ENCODE measurements at places on chromosomes 4 and X.

GRCh38 chr4:40289366-40290188, 45.6 kb upstream of the CHRNA9 start:
- DNase-seq: no peak

DNA sequence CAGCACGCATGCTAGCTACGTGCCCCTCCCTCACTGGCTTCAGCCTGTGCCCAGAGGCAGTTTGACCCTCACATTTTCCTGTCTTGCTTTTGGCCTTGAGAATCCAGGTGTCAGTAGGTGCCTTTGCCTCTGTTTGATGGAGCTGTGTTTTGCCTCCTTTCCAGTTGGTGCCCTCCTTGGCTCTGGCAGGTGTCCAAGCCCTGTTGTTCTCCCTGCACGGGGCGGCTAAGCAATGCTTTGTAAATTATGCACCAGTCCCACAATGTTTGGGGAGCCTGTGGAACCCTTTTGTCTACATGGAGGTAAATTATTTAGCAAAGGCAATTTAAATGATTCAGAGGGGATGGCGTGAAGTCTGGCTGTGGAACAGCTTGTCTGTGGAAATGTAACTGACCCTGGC, 202.9 kb upstream of the BOD1L1 start:
- DNase-seq: no peak

GRCh38 chr4:110475881-110476818, at the start of gene ENPEP:
ENPEP (plus strand) TSS chr4:110476155; CDS start chr4:110476415, 260 bp downstream.
- peak; percentile 92 for DNase-seq

GRCh38 chr4:149746276-149746675, 69.4 kb downstream of the IQCM start:
- no peak for DNase-seq

DNA sequence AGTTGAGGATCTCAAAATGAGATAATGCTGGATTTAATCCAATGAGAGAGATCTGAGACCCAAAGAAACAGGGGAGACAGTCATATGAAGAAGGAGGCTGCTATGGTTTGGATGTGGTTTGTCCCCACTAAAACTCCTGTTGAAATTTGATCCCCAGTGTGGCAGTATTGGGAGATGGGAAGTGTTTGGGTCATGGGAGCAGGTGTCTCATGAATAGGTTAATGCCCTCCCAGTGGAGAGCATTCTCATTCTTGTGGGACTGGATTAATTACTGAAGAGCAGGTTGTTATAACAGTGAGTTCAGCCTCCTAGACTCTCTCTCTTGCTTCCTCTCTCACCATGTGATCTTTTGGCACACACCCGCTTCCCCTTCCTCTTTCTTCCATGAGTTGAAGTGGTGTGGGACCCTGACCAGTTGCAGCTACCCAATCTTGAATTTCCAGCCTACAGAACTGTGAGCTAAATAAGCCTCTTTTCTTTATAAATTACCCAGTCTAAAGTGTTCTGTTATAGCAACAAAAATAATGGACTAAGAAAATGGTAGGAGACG, 70.3 kb downstream of the PPEF2 start:
- DNase-seq: peak; percentile 50

DNA sequence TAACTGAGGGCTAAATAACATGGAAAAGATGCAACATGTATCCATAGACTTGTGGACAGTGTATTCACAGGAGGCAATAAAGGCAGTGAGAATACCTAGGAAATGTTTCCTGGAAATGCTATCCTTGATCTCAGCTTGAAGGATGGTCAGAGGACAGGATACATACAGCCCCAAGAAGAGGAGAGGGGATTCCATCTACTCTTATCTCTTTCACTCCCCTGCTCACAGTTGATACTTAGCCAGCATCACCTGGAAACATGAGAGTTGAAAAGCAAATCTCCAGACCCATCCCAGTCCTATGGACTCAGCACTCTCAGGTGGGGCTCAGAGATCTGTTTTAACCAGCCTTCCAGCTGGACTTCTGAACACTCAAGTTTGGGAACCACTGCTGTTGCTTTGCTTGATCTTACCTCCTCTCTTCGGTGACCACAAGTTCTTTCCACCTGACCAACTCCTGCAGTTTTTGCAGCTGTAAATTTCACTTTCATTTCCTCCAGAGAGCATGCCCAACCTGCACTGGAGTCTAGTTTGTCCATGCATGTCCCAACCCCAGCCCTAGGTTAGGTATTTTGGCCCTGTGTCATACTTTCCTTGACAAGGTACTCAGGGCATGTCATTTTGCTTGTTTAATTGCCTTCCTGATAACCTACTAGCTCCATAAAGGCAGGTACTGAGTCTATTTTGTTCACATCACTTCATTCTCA, 10.4 kb downstream of the RELL1 start:
- DNase-seq: no peak

DNA sequence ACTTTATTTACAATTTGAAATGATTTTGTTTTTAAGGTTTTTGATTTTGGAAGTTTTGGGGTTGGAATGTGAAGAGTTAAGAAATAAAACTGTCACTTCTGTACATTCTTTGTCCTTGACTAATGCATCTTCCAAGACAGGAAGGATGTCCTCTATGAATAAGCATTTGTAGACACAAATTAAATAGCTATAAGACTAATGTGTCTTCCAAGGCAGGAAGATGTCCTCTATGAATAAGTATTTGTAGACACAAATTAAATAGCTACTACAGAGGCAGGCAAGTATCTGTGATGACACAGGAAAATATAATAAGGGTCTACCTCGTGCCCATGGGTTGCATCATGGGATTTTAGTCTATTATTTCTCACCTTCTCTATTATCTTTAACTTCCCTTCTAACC, 14.5 kb downstream of the PRSS48 start:
- DNase-seq: no peak

GRCh38 chr4:137378821-137379220, 153.5 kb downstream of the PCDH18 start:
- peak; percentile 53 for DNase-seq

DNA sequence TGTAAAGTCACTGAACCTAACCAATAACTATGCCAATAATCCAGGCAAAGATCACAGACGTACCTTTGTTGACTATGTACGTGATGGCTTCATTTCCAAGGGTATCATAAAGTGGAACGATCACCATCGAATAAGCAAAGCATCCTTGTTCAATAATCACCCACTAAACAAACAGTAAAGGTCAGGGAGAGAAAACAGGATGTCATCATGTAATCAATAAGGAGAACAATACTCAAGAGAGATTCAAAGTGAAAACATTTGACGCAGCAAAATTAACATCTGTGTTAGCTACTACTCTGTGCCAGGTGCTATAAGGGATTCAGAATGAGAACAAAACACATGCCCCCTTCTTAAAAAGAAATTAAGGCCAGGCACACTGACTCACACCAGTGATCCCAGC, 42.9 kb upstream of the CENPU start:
- DNase-seq: no peak

GRCh38 chr4:182205306-182205705, 37.9 kb upstream of the TENM3 start:
- no peak for DNase-seq

DNA sequence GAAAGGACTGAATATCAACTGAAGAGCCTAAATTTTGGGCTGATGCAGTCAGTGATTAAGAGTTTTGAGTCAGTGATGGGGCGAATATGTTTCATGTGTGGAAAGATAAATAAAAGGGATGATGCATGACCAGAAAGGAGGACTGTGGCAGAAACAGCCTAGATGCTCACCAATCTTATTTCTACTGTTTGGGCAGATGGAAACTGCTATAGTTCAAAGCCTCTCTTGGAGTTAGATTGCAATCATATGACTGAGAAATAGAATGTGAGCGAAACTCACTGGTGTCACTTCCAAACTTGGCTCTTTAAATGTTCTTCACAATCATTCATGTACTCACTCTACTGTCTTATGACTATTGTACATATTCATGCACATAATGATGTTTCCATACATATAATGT, 35.4 kb upstream of the YTHDC1 start:
- DNase-seq: no peak

GRCh38 chrX:134484039-134484438, 24.1 kb downstream of the HPRT1 start:
- peak; percentile 73 for DNase-seq

- DNase-seq: no peak
Measured at GRCh38 chr4:58962424-58962823, 1852.2 kb upstream of the IGFBP7 start.

GRCh38 chr4:1205586-1206298, 33.4 kb upstream of the SPON2 start:
- DNase-seq: peak; percentile 5

GRCh38 chrX:150854856-150855255, 43.6 kb downstream of the CD99L2 start:
- DNase-seq: no peak

- peak; percentile 29 for DNase-seq
Measured at GRCh38 chrX:70480660-70481018, 36.0 kb downstream of the DLG3 start.

GRCh38 chrX:38516196-38516774, 45.1 kb upstream of the TSPAN7 start:
- peak; percentile 59 for DNase-seq

GRCh38 chr4:30856795-30857564, 136.8 kb downstream of the PCDH7 start:
- no peak for DNase-seq

DNA sequence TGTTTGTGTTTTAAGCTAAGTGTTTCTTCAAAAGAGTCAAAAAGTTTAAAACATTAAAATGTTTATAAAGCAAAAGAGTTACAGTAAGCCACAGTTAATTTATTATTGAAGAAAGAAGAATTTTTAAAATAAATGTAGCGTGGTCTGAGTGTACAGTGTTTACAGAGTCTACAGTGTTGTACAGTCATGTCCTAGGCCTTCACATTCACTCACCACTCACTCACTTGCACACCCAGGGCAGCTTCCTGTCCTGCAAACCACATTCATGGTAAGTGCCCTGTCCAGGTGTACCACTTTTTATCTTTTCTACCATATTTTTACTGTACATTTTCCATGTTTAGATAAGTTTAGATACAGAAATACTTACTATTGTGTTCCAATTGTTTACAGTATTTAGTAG, 239.7 kb upstream of the AGA start:
- DNase-seq: no peak

DNA sequence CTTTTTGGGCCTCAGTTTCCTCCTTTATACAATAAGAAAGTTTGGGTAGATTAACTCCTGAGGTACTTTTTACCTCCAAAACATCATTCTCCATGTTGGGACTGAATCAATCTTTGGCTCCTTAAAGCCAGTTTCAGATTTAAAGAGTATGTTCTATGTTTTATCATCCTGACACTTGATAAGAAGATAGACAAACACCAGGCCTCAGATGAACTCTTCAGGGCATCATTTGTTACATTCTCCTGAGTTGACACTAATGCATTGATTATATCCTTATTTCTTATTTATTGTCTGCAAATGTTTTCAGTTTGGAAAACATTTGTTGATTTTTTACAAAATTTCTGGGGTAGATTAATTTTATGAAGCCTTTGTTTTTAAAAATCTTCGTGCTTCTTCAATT, 102.7 kb upstream of the CCSER1 start:
- no peak for DNase-seq

DNA sequence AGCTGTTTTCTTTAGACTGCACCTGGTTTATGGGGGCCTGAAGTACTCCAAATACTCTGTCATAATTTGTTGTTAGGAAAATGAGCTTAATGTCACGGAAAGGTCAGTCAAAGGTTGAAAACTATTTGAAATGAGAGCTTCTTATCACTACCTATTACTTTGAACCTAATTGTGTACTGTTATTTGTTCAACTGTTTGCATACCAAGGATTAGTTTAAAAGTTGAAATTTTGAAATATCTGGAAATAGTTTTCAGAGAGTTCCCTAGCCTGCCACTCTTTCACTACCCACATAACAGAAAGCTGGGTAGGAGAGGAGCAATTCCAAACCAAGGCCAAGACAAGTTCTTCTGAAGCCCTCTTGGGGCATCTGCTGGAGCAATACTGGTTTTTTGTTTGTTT, 28.0 kb upstream of the AP1AR start:
- no peak for DNase-seq

- peak; percentile 41 for DNase-seq
Measured at GRCh38 chrX:102517326-102517725, 787 bp upstream of the TMSB15A start.

- peak; percentile 34 for DNase-seq
Measured at GRCh38 chr4:140242357-140243277, 88.6 kb upstream of the MAML3 start.

DNA sequence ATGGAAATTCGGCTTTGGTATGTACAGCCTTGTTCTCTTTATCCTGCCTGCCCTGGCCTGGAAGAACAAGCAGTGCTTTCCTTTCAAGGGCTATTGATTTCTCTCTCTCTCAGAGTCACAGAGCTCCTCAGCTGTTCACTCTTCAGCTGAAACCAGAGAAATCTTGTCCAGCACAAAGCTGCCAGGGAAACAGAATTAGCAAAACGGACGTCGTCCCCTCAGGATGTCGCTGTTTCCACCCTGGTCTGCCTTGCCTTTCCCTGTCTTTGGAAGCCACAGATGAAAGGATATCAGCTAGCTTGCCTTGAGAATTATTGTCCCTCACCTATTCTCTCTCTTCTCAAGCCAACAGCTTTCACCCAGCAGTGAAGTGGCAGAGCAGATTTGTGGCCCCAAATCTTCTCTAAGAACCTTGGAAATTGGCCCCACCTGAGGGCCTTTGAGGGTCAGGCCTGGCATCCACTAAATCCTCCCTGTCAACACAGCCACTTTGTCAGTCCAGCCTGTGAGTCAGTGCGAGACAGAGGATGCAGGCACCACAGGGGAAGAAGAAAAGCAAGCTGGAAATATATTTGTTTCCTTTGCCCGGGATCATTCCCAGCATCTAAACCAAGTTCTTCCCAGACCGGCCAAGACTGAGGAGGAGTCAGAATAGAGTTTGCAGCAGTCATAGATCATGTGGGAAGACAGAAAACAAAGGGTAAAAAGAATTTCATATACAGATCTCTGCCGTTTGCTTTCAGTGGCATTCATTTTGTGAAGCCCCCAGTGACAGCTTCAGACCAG, 63.8 kb upstream of the MTM1 start:
- DNase-seq: peak; percentile 54

GRCh38 chr4:15965325-15965724, 2.4 kb upstream of the FGFBP2 start:
- DNase-seq: no peak

- no peak for DNase-seq
Measured at GRCh38 chr4:187602339-187603092, 393.1 kb upstream of the ZFP42 start.

- DNase-seq: no peak
Measured at GRCh38 chr4:25807102-25807728, 55.6 kb downstream of the SEL1L3 start.

Measured in muscle of leg (tissue), 16 donors.